ENCODE measurements at places on chromosomes 1 and 21.

GRCh38 chr1:33297911-33298622 lies 22.8 kb downstream of the A3GALT2 start:
- DNase-seq = no peak

- DNase-seq = no peak
These were observed 43.7 kb downstream of the NIBAN1 start for GRCh38 chr1:184930645-184931044.

- no peak for DNase-seq
These were observed 81.0 kb downstream of the SLC30A10 start for GRCh38 chr1:219847215-219847855.

- no peak for DNase-seq
These were observed 21.7 kb downstream of the SLC26A9 start for GRCh38 chr1:205921570-205921909.

DNA sequence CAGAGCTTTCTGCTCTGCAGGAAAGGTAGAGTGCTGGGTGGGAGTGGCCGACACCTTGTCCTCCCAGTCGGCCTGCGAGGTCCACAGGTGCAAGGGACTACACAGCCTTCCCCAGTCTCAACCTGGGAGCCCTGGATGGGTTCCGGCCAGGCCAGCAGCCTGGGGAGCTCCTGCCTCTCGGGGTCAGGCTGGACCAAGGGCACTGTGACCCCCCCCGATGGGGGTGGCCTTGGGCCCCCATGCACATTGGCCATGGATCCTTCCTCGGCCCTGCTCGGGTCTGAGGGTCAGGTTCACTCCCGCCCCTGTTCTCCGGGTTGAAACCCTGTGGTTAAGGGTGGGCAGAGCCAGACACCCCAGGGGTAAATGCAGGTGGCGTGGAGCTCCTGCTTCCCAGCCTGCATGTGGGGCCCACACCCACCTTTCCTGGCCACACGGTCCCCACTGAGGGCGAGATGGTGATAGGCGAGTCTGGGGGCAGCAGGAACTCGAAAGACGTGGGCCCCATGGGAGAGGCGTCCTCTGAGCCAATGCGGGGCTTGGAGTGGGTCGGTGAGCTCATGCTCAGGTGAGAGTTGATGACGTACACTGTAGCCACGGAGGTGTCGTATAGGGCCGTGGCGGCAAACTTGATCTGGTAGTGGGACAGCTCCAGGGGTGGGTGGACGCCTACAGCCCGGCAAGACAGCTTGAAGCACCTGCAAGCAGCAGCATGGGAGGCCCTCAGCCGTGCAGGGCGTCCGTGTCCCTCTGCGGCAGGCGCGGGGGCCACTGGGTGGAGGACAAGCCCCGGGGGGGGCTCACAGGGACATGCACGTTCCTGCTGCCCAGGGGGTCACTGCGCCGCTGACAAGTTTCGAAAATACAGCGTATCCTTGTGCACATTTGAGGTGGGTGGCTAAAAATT lies 10.8 kb upstream of the TMEM52 start:
- DNase-seq = no peak

DNA sequence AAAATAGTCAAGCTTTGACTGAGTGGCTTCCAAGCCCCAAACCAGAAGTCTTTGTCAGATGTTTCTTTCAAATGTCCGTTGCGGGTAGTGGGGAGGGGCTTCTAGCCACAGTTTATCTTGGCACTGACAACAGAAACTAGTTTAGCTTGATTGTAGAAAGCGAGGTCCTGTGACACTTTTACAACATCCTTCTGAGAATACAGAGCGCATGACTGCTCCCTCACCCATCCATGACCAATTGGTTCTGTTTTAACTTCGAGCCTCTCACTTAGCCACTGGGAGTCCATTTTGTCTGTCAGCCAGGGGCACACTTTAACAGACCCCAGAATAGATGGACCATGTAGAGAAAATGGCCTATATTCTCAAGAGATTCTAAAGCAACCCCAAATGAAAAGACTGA lies 199.2 kb upstream of the ST6GALNAC5 start:
- DNase-seq = no peak

DNA sequence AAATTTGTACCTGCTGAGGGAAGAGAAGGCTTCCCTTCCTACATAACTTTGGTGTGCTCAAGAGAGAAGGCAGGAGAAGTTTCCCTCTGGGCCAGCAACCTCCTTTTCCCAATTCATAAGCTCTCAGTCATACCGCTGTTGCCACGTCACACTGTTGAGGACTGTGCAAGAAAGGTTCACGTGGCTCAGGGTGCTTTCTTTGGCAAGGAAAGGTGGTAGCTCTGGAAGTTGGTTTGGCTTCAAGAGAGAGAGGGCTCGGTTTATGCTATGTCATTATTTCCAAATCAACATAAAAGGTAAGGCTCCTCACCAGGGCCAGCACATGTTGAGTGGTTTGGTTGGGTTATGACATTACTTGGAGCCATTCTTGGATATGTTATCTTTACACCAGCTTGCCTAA lies 77.3 kb downstream of the TNFSF18 start:
- no peak for DNase-seq
